Right atrium auricular region (tissue), 2 donors: ENCODE measurements at places on chromosomes 7 and 10.

- no peak for DNase-seq
Observed at GRCh38 chr7:1181640-1182039, 21.6 kb upstream of the ZFAND2A start.

- no peak for DNase-seq
Observed at GRCh38 chr10:48442809-48443177, 136.3 kb downstream of the MAPK8 start.

GRCh38 chr7:111363099-111363498 is 199.2 kb downstream of the IMMP2L start:
- no peak for DNase-seq

- DNase-seq = no peak
Observed at GRCh38 chr7:112248598-112248997, 42.1 kb downstream of the ZNF277 start.

GRCh38 chr7:10662982-10663884 is 310.4 kb upstream of the PHF14 start:
- DNase-seq = no peak
